ENCODE measurements at places on chromosomes 2 and 18.

- no peaks in the 10 kb centered on the region for H3K4me1 ChIP-seq
- no peak for DNase-seq
- H3K4me3 ChIP-seq: no peak overlapping the region
Observed at GRCh38 chr18:76720683-76721082, 101.7 kb upstream of the ZNF236 start.

- no peak for DNase-seq
- H3K27ac ChIP-seq: no peak overlapping the region
- H3K4me3 ChIP-seq: no peak overlapping the region
- H3K27me3 ChIP-seq: no peaks in the 10 kb centered on the region
- peaks cover 37% of the 10 kb centered on the region for H3K4me1 ChIP-seq
Observed at GRCh38 chr18:79944126-79944731, 7.2 kb downstream of the SLC66A2 start.

DNA sequence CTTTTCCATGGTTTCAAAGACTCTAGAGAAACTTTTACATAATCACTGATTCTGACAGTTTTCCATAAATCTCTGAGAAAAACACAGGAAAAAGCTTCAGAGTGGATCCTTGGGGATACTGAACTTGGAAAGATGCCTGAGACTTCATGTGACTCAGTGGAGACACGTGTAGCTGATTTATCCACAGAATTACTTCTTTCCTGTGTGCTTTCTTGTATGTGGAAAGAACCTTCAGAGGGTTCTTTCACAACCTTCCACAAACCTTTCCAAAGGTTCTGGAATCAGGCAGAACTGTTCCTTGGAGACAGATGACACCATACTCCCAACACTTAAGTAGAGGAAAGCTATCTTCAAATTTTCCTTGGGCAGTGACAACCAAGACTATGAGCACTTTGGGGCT, 207.2 kb downstream of the RND3 start:
- no peaks in the 10 kb centered on the region for H3K27me3 ChIP-seq
- no peak overlapping the region for H3K27ac ChIP-seq
- no peak overlapping the region for H3K4me3 ChIP-seq
- H3K4me1 ChIP-seq: no peaks in the 10 kb centered on the region

DNA sequence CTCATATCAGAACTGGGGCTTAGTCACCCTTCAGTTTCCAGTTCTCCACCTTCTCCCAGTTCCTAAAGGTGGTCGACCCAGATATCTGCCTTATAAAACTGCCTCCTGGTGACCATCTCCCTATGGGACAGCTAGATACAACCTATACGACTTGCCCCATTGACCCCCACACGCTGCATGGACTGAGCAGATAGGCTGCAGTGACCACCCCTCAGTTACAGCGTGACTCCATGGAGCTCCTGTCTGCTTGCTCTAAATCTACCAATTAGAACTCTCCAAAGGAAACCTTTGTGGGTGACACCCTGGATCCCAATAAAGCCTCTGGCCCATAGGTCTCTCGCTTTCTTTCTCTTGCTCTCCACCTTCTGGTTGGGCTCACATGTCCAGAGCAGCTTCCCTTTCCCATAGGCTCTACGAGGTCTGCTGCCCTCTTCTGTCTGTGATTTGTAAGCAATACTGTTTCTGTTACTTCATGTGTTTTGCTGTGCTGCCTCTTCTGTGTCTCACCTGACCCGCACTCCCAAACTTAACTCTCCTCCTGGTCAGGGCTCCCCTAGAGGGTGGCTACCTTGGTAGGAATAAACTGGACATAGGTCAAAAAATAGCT, 971.3 kb upstream of the FAM98A start:
- DNase-seq: no peak
- H3K27me3 ChIP-seq: no peaks in the 10 kb centered on the region
- no peak overlapping the region for H3K4me3 ChIP-seq
- H3K4me1 ChIP-seq: no peaks in the 10 kb centered on the region
- H3K36me3 ChIP-seq: no peaks in the 10 kb centered on the region

- no peak overlapping the region for H3K4me3 ChIP-seq
- no peaks in the 10 kb centered on the region for H3K4me1 ChIP-seq
- no peak overlapping the region for H3K27ac ChIP-seq
- no peaks in the 10 kb centered on the region for H3K36me3 ChIP-seq
- H3K27me3 ChIP-seq: no peaks in the 10 kb centered on the region
Observed at GRCh38 chr18:22493940-22494339, 76.2 kb upstream of the CTAGE1 start.

- DNase-seq: peak; percentile 75
- peaks cover 11% of the 10 kb centered on the region for H3K36me3 ChIP-seq
- H3K27ac ChIP-seq: no peak overlapping the region
- no peaks in the 10 kb centered on the region for H3K27me3 ChIP-seq
Observed at GRCh38 chr18:79528846-79529245, 133.1 kb downstream of the NFATC1 start.

GRCh38 chr2:28251337-28251736, 141.3 kb upstream of the FOSL2 start:
- no peaks in the 10 kb centered on the region for H3K4me1 ChIP-seq
- no peak overlapping the region for H3K27ac ChIP-seq
- H3K36me3 ChIP-seq: no peaks in the 10 kb centered on the region
- no peak overlapping the region for H3K4me3 ChIP-seq
- no peak for DNase-seq

DNA sequence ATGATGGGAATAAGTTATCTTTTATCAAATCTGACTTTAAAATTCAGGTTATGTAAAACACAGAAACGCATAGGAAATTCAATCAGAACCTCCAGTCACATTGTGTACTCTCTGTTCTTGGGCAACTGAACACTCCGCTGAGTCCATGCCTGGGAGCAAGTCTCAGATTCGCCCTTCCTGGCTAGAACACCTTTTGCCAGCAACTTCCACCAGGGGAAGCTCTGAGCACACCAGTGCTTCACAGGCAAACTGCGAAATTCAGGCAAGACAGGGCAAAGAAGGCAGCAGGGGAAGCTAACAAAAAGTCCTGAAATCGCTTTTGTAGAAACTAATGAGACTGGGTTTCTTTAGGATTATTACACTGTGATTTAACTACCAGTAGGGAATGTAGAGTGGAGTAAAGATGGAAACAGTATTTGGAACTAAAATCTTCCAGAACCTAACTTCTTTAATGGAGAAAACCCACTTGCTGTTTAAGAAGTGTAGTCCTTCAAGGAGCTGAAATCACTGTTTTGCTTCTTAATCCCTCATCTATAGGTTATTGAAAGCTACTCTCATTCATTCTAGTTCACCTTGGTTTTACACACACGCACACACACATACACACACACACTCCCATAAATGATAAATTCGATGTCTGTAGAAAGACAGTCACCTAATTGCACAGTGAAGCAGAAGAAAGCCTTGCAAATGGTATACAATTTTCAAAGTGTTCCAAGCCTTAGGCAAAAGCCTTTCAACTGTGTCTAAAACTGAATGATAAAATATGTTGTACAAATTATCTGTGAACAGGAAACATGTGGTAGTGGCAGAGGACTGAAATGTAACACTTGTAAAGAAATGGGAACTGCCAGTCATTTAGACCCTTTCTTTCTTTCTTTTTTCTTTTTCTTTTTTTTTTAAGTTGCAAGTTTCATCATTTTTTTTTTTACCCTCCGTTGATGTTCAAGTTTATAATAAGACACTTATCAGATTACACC, 214.5 kb downstream of the TMEM182 start:
- no peaks in the 10 kb centered on the region for H3K27me3 ChIP-seq
- no peaks in the 10 kb centered on the region for H3K4me1 ChIP-seq
- H3K36me3 ChIP-seq: no peaks in the 10 kb centered on the region

GRCh38 chr2:51212374-51212773, 180.4 kb upstream of the NRXN1 start:
- H3K4me3 ChIP-seq: no peak overlapping the region
- H3K27me3 ChIP-seq: no peaks in the 10 kb centered on the region
- DNase-seq: no peak

DNA sequence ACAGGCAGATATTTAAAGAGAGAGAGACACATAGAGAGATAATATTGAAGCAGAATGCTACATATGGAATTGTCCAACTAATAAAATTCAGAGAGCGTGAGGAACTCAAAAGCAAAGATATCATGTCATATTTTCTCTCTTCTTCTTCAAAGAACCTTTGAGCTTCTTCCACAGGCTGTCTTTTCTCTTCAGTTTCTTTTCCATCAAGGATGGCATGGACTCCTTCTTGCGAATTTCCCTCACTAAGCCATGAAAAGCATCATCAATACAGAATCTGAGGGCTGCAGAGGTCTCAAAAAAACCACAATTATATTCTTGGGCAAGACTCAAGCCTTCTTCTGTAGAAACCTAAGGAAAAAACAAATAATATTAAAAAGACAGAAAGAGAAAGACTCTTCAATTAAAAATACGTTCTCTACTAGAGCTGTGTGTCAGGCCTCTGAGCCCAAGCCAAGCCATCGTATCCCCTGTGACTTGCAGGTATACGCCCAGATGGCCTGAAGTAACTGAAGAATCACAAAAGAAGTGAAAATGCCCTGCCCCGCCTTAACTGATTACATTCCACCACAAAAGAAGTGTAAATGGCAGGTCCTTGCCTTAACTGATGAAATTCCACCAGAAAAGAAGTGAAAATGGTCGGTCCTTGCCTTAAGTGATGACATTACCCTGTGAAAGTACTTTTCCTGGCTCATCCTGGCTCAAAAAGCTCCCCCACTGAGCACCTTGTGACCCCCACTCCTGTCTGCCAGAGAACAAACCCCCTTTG, 371.9 kb downstream of the RIT2 start:
- H3K27ac ChIP-seq: no peak overlapping the region
- H3K4me3 ChIP-seq: no peak overlapping the region
- H3K27me3 ChIP-seq: no peaks in the 10 kb centered on the region
- no peak for DNase-seq

- no peaks in the 10 kb centered on the region for H3K27me3 ChIP-seq
- no peak for DNase-seq
- H3K36me3 ChIP-seq: no peaks in the 10 kb centered on the region
- H3K27ac ChIP-seq: no peak overlapping the region
- H3K4me1 ChIP-seq: peaks cover 44% of the 10 kb centered on the region
- H3K4me3 ChIP-seq: no peak overlapping the region
Observed at GRCh38 chr2:26462100-26462499, 15.8 kb downstream of the OTOF start.
